ENCODE measurements at places on chromosomes 12 and 14.
A peak's percentile ranks its signal among the peaks of the same experiment; 100 is the strongest.

GRCh38 chr14:38186216-38186615 is 21.5 kb upstream of the SSTR1 start:
- no peak for DNase-seq

- no peak for DNase-seq
Observed at GRCh38 chr14:78614593-78614992, 444.4 kb downstream of the NRXN3 start.

DNA sequence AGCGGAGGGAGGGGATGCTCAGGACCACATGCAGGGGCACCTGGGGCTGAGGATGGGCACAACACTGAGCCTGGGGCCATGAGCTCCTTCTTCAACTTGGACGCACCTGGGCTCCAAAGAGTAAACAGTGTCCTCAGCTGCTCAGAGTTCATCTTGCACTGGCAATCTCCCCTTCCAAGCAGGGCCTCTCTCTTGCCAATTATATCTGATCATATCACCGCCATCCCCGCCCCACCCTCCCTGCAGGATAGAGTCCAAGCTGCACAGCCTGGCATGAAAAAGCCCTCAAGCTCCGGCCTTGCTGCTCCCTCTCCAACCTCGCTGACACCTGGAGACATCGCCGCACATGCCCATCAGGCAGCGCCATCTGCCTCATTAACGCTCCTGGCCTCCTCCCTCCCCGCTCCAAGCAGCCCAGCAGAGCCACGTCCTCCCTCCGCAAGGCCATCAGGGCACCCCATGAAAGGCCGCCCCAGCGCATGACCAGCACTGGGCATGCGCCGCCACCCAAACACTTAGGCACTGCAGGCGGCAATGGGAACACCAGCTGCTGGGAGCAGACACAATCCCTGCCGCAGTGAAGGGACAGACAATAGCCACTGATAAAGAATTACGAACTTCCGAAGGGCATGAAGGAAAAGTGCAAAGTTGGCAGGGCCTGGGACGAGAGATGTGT is 88.8 kb downstream of the CHGA start:
- no peak for DNase-seq

DNA sequence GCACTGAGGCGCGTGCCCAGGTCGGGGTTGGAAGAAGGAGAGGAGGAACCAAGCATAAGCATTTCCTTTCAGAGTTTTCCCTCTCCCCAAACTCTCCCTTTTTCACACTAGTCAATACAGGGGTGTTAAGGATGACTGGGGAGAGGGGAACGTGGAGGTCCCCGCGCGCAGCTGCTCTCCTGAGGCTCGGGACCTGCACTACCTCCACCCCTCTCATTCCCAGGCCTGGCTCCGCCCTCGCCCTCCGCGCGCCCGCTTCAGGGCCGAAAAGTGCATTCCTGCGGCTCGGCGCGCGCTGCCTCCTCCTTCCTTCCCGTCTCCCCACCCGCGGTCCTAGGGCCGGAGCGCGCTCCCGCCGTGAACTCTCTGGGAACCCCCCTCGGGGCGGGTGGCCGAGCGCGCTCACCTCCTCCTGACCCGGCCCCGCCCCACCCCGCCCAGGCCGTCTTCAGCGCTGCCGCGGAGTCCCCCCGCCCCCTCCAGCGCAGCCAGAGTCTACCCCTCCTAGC is 11.3 kb downstream of the RARG start:
- DNase-seq, result peak; percentile 99

- no peak for DNase-seq
Observed at GRCh38 chr12:18521461-18521860, 216.4 kb downstream of the PLCZ1 start.

GRCh38 chr12:13179211-13180074 is 17.1 kb upstream of the EMP1 start:
- peak; percentile 95 for DNase-seq

- DNase-seq, result peak; percentile 69
Observed at GRCh38 chr14:92589213-92589852, 75.8 kb downstream of the RIN3 start.

DNA sequence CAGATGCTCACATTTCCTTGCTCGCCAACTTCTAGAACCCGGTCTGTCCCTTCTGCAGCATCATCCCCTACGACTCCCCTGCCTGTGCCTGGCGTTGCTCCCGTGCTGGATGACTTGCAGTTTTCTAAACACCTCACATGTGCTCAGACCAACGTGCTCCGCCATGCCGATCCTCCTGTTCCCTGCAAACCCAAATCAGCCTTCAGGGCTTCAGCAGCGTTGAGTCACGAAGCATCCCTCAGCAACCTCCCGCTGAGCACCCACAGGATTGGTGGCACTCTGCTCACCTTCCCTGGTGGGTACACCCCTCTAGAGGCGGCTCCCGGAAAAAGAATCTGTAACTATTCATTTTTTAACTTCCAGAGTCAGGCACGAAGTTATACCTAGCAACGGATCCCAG is 2.8 kb upstream of the PIWIL1 start:
- no peak for DNase-seq

DNA sequence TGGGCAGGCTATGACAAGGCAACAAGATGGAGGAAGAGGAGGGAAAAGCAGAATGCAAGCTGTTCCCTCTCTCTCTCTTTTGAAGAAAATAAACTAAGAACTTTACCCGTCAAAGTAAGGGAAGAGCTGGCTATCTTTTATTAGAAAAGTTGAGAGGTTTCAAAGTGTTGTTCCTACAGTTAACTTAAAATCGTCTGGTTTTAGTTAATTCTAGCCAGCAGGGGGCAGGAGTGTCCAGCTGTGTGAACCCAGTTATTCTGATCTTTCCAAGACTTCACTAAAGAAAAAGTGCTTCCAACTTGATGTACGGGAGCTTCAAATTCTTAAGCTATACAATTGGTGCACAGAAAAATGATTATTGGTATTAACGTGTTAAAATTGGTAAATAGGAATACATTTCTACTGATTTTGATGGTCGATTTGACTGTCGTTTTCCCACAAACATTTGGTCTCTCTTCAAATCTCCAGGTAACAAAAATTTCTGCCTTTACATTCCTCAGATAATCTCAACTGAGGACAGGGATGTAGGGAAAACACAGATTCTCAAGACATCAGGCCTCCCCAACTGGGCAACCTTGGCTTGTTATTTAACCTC is 28.4 kb upstream of the MON2 start:
- peak; percentile 60 for DNase-seq

GRCh38 chr12:46778415-46778814 is 47.4 kb downstream of the SLC38A4 start:
- DNase-seq, result no peak

- no peak for DNase-seq
Observed at GRCh38 chr14:68143341-68143841, 323.8 kb downstream of the RAD51B start.

- DNase-seq, result no peak
Observed at GRCh38 chr14:21241218-21241819, 27.9 kb downstream of the HNRNPC start.

DNA sequence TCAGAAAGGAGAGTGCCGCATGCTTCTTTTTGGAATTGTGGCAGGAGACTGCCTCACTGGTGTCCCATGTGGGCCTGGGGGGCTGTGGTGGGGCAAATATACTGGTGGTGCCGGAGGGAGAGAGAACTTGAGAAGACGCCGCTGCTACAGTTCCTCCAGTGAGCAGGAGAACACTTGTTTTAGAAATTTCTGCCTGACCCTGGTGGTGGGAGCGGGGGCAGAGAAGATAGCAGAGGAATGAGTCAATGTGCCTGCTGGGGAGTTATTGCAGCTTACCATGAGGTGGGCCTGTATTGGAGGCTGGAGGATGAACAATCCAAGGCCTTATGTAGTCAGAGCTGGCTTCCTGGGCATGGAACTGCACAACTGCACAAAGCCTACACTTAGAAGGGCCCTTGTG is 211.8 kb downstream of the SNAPC1 start:
- peak; percentile 69 for DNase-seq

- DNase-seq, result no peak
Observed at GRCh38 chr14:50550294-50550693, 9.7 kb upstream of the ATL1 start.

DNA sequence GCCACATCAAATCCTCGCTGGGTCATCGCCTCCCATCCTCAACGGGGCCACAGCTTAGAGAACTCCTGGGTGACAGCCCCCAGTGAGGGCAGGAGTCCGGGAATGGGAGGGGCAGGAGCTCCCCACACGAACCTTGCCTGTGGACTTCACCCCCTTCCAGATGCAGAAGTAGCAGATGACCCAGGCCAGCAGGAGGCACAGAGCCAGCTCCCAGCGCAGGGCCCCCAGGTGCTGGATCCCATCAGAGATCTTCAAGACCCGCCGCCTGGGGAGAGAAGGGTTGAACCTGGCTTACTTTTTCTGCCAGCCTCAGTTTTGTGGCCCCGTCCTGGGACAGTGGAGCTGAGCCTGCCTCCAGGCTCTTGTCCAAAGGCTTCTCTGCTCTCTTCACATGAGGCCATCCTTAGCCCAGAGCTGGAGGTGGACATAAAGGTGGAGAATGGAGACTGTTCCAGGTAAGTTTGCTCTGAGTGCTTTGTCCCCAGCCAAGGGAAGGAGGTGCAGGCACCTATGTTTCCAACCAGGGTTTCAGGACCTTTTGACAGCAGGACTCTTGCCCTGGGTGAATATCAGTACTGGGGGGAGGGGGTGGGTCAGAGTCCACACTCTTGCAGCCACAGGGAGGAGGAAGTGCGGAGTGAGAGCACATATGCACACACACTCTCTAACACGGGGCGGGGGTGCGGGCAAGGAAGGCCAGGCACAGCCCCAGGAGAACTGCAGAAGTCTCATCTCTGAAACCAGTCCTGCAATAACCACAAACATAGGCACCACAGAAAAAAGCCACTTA is 23.3 kb upstream of the SLC6A12 start:
- DNase-seq, result peak; percentile 50
